ENCODE measurements at places on chromosomes 2 and 18.
A peak's percentile ranks its signal among the peaks of the same experiment; 100 is the strongest.

DNA sequence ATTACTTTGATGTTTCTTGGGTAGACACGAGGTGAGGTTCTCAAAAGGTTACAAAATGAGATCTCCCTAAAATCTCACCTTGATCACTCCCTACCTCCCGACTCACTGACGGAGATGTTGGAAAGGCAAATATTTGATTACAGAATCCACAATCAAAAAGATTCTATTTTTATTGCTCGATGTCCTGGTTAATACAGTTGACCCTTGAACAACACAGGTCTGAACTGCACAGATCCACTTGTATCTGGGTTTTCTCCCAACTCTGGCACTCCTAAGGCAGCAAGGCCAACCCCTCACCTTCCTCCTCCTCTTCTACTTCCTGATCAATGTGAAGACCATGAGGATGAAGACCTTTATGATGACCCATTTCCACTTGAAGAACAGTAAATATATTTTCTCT lies 125.3 kb downstream of the C2orf74 start:
- no peak for DNase-seq

- DNase-seq, result no peak
Observed at GRCh38 chr2:108325756-108326155, 37.1 kb downstream of the SULT1C2 start.

- DNase-seq, result no peak
Observed at GRCh38 chr2:170455617-170456426, 259.3 kb upstream of the SP5 start.

DNA sequence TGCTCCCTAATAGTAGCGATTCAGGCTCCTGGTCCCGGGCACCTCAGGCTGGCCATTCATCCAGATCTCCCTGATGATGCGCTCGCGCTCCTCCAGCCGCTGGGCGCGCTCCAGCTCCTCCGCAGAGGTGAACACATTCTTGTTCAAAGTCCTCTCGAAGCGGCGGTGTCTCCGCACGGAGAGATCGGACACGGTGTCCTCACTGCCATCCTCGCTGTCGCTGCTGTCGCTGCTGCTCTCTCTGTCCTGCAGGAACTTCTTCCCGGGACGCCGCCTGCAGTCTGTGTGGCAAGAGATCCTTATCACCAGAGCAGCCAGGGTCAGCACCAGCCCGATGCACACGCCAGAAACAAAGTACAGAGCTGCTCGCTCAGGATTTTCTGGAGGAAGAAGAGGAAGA lies 67.5 kb downstream of the EVA1A start:
- no peak for DNase-seq

GRCh38 chr2:66815886-66816285 lies 381.0 kb downstream of the MEIS1 start:
- no peak for DNase-seq

DNA sequence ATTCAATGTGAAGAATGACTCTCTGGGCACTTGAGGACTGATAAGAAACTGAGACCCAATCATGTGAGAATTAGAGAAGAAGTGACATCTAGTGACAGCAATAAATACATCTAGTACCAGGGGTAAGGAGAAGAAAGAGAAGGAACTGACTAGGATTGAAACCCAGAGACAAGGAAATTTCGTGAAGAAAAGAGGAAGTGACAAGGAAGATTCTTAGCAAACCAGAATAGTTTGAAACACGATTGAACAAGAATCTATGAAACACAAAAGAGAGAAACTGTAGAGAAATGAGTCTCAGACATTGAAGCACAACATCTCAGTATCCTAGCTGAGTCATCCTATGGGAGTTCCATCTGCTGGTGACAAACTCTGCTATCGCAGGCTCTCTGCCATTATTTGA lies 571.9 kb upstream of the PKDCC start:
- no peak for DNase-seq

GRCh38 chr2:143808166-143808565 lies 678.9 kb downstream of the ARHGAP15 start:
- DNase-seq, result no peak

- no peak for DNase-seq
Observed at GRCh38 chr18:34957119-34957863, 83.9 kb upstream of the MAPRE2 start.

GRCh38 chr2:136281281-136282114 lies 163.5 kb upstream of the CXCR4 start:
- DNase-seq, result no peak

DNA sequence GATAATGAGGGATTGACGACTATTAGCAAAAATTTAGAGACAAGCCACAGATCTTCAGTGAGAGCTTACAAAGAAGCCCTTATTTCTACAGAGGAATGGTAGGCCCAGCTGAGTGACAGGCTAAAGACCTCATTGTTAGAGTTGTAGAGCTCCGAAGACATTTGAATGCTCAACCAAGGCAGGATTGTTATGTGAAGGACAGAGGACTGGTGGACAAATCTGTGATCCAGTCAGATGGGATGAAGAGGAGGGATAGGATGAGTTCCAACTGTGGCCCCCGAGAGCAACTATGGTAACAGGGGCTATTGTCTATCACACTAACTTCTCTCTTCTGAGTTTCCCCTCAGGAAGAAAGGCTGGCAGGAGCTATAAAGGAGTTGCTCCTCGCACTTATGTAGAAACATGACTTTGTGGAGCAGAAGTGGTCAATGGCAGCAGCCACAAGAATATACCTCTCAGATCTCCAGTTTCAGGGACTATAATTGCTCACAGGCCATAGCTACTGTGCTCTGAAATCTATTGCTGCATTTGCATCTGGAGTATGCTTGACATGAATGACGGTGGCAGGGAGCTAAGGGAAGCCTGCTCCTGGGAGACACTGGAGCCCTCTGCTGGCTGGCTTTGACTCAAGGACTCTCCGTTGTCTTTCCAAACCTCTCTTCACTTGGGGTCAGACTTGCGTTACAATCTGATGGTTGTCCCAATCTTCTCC lies 50.3 kb upstream of the GREB1L start:
- DNase-seq, result peak; percentile 50

GRCh38 chr2:191679818-191680600 lies 2.1 kb downstream of the NABP1 start:
- DNase-seq, result no peak

- no peak for DNase-seq
Observed at GRCh38 chr18:58892488-58892887, 27.8 kb downstream of the ZNF532 start.

- peak; percentile 2 for DNase-seq
Observed at GRCh38 chr2:204177977-204178522, 241.5 kb downstream of the ICOS start.

DNA sequence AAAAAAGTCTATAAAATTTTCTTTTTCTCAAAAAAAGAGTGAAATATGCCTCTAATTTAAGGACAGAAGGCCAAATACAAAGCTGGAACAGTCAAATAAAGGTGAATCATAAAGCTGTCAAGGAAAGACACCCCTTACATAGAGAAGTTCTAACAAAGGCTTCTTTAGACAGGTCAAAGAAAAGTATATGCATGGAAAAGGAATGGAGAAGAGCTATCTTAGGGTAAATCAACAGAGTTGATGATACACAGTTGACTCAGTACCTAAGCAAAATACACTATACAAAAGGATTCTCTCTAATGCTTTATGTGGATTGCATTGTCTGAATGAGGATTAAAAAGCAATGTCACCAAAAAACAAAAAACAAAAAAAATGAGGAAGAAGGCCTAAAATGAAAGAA lies 214.8 kb downstream of the TXNL1 start:
- no peak for DNase-seq

- no peak for DNase-seq
Observed at GRCh38 chr18:57278933-57279332, 73.4 kb upstream of the ST8SIA3 start.

DNA sequence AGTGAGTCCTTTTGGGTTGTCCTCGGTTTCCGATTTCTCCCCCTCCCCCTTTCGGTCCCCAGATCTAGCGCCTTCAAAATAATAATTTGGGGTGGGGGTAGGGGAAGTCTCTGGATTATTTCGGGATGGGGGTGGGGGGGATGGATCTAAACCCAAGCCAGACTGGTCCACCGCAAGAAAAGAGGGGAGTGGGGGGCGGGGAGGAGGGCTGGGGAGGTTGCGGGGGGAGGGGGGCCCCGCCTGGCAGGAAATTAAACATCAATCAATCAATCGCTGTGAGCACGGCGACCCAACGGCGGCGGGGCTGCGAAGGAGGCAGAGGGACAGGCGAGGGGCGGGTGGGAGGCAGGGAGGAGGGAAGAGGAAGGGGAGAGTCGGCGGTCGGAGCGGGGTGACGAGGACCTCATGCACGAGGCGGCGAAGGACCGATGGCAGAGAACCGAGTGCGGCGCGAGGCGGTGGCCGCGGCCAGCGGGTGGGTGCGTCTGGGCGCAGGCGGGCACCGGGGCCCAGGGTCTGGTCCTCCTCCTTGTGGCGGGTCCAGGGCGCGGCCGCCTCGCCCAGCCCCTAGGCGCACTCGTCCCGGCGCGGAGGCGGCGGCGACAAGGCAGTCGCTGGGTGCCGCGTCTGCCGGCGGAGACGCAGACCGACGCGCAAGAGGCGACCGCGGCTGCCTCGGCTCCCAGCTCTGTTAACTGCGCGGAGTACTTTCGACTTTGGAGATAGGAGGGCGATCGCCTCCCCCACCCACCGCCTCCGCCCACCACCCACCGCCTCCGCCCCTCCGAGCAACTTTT lies 468 bp upstream of the SATB2 start:
- peak; percentile 36 for DNase-seq

DNA sequence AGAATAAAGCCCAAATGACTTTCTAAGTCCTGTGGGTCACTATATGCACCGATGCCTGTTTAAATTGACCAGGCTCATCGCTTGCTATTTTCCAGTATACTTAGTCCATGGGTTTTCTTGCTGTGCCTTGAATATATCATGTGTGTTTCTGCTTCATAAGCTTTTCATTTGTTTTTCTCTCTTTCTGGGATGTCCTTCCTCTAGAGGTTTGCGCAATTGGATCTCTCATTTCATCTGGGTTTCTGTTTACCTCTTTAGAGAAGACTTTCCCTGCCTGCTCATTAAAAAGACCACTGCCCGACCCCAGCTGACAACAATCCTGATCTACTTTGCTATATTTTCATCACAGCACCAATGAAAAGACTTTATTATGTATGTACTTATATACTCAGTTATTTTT lies 150.9 kb upstream of the CYRIA start:
- DNase-seq, result no peak

- DNase-seq, result no peak
Observed at GRCh38 chr18:5622905-5623304, 79.1 kb upstream of the EPB41L3 start.

DNA sequence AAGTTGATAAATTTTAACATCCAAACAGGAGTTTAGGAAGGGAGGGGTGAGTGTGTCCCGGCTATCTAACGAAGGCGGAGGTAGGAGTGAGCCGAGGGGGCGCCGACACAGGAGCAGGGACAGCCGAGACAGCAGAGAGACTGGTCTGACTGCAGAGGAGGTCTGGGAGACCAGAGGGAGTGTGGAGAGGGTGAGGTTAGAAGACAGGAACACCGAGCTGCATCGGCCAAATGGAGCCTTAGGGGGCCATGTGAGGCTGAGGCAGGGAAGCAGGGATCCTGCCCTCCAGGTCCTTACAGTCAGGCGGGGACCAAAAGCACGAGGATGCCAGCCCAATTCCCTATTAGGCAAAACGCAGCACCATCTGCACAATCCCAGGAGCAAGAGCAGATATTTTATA lies 67.0 kb downstream of the SFXN5 start:
- no peak for DNase-seq

DNA sequence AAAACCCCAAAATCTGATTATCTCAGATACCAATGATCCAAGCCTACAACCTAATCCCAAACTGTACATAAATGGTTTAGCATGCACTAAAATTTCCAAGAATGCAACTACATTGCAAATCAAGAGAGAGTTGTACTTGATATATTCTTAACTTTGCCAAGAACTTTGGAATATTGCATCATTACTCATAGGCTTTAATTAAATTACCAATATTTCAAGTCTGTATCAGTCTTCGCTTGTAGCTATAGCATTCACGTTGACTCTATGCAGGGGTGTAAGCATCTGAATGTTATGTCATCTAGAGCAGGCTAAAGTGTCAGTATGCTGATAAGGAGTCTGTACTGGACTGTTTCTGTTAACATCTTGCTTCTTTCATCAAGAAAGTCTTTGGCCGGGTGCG lies 56.3 kb downstream of the FOXI3 start:
- no peak for DNase-seq

DNA sequence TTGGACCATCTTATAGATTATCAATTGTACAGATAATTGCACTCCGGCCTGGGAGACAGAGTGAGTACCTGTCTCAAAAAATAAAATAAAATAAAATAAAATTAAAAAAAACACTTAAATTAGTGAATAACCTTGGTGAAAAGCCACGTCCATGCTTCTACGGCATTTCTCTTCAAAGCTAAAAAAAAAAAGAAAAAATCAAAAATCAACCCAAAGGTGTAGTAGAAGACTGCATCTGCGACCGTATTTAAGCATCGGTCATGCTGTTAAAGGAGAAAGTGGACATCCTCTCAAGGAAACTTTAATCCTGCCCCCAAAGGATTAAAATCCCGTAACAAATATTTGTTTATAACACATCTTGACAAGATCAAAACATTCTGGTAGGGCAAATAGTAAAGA lies 350 bp upstream of the RNF138 start:
- DNase-seq, result no peak

GRCh38 chr2:16179701-16180416 lies 239.5 kb downstream of the MYCN start:
- DNase-seq, result no peak

DNA sequence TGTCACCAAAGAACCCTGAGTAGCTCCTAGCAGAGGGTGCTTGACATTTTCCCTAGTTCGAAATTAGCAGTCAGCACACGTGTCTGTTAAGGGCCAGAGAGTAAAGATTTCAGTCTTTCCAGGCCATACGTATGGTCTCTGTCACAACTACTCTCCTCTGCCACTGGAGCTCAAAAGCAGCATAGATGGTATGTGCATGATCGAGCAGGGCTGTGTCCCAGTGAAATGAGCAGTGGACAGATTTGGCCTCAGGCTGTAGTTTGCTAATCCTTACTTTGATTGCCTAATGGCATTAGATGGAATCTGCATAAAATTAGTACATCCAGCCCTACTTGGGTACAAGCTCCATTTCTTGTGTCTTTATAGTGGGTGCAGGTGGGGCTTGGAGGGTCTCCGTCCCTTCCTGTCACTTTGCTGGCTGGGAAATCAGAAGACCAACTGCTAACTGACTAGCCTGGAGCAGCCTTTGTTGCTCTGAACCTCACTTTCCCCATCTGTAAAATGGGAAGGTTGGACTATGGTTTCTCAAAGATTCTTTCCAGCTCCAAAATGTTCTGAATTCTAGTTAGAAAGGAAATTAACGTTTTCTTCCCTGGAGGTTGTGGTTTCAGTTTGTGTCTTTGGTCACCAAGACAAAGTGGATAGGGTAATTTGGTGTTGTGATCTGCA lies 108.5 kb downstream of the GLI2 start:
- DNase-seq, result no peak

DNA sequence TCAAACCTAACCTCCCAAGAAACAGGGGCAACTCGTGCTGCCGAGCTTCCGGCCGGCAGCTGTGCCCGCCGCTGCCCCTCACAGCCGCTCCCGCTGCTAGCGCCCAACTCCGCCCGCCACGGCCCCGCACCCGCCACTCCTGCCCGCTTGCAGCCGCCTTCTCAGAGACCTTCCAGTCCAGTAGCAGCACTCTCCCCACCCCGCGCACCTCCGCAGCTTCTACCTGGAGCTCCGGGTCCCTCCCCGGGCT lies 722 bp upstream of the C2orf15 start:
- DNase-seq, result no peak
